Smooth muscle cell of the brain vasculature (primary cell): ENCODE measurements at places on chromosomes 12 and 14.

- no peak for DNase-seq
These were observed 16.0 kb downstream of the RITA1 start for GRCh38 chr12:113201187-113202177.

DNA sequence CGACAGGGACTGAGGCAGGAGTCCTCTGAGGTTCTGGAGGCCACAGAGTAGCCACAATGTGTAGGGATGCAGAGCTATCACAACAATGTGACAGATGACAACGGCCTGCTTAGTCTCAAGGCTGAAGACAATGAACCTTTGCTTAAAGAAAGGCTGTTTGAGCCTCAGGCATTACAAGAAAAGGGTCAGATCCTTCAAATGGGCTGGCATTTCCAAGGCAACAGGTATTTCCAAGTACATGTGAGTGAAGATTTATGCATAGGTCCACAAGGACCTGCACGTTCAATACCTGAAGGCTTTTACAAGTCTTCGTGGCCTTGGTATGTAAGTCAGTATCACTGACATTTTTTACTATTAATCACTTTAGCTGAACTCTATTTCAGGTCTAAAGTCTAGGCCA lies 62.0 kb downstream of the TMCC3 start:
- no peak for DNase-seq

GRCh38 chr12:48451372-48451771 lies 21.0 kb upstream of the ANP32D start:
- DNase-seq, result no peak

DNA sequence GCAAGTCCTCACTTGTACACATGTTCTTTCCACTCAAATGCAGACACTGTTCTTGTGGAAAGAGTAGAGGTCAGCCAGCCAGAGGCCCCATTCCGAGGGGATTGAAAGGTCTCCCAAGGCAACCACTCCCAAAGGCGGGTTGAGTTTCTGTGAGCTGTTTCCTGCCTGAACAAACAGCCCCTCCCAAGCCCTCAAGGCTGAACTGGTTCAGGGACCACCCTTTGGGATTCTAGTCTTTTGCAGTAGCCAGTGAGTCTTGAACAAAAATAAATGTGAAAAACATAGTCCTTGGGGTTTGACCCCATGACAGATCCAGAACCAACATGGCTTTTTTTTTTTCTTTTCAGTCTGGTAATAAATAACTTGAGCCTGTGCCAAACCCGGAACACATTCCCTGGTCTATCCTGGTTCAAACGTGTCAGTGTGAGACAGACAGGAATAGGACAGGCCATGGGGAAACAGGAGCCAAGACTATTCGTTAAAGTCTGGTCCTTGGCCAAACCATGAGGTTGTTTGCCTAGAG lies 17.6 kb upstream of the STK38L start:
- DNase-seq, result no peak

DNA sequence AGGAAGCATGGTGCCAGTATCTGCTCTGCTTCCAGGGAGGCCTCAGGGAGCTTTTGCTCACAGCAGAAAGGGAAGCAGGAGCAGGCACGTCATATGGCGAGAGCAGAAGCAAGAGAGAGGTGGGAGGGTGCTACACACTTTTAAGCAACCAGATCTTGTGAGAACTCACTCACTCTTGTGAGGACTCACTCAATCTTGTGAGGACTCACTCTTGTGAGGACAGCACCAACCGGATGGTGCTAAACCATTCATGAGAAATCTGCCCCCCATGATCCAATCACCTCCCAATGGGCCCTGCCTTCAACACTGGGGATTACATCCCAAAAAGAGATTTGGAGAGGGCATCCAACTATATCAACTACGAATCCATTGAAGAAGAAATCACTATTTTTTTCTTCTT lies 34.3 kb upstream of the LMNTD1 start:
- no peak for DNase-seq

- DNase-seq, result no peak
These were observed 24.9 kb downstream of the PPM1A start for GRCh38 chr14:60273956-60274355.

- DNase-seq, result no peak
These were observed 127.4 kb upstream of the MAP1LC3B2 start for GRCh38 chr12:116431677-116432300.

GRCh38 chr14:78725086-78725485 lies 554.9 kb downstream of the NRXN3 start:
- no peak for DNase-seq

GRCh38 chr14:92939699-92940098 lies 16.7 kb downstream of the CHGA start:
- DNase-seq, result no peak

GRCh38 chr12:132248453-132249167 lies 80.8 kb downstream of the GALNT9 start:
- DNase-seq, result no peak

GRCh38 chr12:51442324-51442723 lies 17.7 kb downstream of the SLC4A8 start:
- DNase-seq, result no peak

DNA sequence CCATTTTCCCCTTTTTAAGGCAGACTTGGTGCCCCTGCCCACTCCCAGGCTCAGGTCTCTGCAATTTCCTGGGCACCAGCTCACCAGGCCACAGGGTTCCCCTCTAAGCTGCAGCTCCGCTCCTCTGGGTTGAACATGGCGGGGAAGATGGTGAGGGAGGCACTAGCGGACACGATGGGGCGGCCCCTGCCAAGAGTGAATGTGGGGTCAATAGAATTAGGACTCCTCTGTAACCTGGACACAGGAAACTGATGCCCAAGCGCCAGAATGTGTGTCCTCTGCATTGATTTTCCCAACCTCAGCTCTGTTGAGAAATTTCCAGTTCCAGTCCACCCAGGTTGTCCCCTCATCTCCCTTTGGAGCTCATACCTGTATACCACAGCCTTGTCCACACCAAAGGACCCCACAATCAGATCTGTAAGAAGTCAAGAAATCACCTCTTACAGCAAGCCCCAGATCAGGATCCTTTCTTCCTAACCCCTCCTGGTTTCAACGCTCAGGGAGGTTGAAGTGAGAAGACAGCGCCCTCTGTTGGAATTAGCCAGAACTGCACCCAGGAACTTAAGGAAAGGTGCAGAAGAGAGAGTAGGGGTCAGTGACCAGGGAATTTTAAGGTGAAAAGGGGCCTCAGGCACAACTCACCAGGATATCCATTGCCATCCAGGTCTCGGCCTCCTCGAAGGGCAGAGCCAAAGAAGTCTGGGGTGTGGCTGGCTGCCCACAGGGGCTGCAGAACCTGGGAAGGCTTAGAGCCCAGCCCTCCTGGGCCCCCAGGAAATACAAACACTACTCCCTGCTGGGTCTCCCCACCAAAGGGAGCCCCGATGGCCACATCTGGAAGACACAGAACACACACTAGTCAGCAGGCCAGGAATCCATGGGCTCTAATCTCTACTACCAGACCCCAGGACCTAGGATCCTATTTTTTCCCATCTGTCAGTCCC lies 14.7 kb downstream of the ITGA5 start:
- DNase-seq, result no peak

- no peak for DNase-seq
These were observed 2.4 kb downstream of the PRR13 start for GRCh38 chr12:53443955-53444354.

- no peak for DNase-seq
These were observed 95.2 kb downstream of the RASSF9 start for GRCh38 chr12:85741046-85741445.

DNA sequence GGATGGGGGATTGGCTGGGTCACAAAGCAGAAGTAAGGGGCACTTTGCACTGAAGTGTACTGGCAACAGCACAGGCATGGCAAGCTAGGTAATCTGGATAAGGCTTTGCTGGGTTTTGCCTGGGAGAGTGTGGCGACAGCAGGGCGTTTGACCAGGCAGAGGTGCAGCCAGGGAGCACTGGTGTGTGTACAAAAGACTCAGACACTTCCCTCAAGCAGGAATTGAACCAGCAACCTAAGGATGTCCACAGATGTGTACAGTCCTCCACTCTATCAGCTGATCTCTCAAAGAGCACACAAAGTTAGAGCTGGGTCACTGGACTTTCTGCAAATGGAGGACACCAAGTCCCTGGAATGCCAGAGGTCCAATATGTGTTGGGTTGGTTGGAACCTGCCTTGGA lies 15.4 kb upstream of the RNASE4 start:
- no peak for DNase-seq

GRCh38 chr14:77654001-77654441 lies 37.6 kb upstream of the SPTLC2 start:
- no peak for DNase-seq

DNA sequence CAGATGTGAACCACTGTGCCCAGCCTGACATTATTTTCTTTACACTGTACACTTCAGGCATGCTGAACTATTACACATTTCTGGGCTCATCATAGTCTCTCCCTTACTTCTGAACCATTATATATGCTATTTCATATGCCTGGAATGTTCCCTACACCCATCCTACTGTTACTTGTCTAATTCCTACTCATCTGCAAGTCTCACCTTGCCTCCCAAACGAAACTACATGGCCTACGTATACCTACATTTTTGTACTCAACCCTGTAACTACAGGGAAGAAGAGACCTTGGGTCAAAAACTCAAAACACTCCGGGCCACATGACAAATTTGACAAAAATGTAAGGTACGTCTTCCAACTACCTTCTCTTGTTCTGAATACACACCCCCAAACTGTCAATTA lies 9.5 kb upstream of the EEA1 start:
- DNase-seq, result no peak

DNA sequence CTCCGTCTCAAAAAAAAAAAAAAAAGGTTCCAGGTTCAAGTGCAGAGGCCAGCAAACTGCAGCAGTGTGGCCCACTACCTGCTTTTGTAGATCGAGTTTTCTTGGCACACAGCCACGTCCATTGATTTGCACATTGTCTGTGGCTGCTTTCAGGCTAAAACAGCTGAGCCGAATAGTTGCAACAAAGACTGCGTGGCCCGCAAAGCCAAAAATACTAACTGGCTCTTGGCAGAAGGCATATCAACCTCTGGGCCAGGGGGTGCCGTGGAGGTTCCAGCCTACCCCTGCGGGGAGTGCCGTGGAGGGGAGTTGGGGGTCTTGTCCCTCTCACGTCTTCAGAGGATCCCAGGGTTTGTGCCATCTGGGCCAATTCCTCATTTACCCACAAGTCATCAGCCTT lies 170.1 kb downstream of the ADGRD1 start:
- DNase-seq, result no peak

DNA sequence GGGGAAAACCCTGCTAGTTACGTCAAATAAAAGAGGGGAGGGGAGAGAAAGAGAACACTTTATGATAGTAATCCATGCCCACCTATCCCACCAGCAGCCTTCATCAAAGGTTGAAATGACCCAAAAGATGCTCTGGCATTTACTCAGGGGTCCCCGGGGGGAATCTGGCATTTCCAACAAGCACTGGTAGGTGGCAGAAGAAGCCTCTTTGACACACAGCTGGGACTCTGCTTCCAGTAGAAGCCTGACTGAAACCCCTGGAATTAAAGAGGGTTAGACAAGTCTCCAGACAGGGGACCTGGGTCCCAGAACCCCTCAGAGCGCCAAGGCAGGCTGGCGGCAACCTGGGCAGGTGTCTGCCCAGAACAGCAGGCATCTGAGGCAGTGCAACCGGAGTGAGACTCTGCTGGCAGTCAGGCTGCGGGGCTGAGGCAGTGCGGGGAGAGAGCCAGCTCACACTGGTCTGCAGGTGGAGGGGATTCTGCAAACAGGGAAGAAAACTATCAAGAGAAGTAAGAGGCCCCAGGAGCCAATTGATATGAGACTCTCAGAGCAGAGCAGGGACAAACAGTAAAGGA lies 85.0 kb upstream of the CAPRIN2 start:
- DNase-seq, result no peak

GRCh38 chr12:41663598-41664265 lies 475.6 kb downstream of the PDZRN4 start:
- no peak for DNase-seq

- no peak for DNase-seq
These were observed 62.6 kb upstream of the IGF1 start for GRCh38 chr12:102542816-102543440.

GRCh38 chr12:47863467-47863866 lies 41.3 kb downstream of the VDR start:
- DNase-seq, result no peak

GRCh38 chr12:3998968-3999792 lies 126.0 kb upstream of the PARP11 start:
- no peak for DNase-seq

DNA sequence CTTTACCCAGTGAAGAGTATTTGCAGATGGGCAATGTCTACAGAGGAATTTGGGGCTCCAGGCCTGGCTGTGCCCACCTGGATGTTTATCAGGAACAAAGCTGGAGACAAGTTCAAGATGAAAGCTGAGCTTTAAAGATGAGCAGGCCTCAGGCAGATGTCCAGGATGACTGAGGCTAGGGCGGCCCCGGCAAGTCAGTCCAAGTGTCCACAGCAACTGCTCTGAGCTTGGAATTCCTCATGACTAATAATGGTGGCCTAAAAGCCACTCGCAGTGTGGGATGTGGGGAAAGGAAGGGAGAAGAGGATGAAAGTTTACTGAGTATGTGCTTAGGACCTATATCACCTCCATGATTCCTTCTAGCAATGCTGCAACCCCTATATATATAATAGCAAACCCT lies 128.2 kb upstream of the NOS1 start:
- no peak for DNase-seq

GRCh38 chr12:85424581-85425348 lies 144.7 kb downstream of the ALX1 start:
- no peak for DNase-seq

- no peak for DNase-seq
These were observed 26.0 kb downstream of the ASPG start for GRCh38 chr14:104111301-104112112.

DNA sequence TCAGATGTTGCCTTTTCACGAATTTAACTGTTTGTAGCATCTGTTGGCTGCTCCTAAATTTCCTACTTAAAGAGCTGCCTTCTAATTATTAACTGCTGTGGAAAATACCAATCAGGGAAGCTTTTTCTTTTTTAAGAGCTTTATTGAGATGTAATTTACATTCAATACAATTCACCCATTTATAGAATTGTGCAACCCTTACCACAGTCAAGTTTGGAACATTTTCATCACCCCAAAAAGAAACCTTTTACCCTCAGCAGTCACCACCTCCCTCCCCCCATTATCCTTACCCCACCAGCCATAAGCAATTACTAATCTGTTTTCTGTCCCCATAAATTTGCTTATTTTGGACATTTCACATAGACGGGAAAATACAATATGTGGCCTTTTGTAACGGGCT lies 1.4 kb downstream of the PCNX4 start:
- DNase-seq, result no peak

DNA sequence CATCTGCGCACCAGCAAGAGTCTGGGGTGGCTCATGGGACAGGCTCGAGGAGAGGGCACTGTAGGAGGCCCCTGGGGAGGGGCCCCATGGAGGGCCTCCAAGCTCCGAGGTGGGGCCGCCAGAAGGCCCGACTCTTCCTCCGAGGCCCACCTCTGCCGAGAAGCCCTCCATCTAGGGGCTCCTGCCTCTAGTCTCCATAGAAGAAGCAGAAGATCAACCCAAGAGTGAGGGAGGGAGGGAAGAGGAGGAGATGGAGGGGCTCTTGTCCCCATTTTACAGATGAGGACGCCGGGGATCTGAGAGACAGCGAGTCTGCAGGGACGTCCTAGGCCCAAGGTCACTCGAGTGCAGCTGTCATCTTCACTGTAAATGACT lies 41.2 kb downstream of the DIO3 start:
- no peak for DNase-seq
